ENCODE measurements at places on chromosomes 1 and 21. TPM values are rescaled to one million over a fixed set of nuclear protein-coding genes. Genes with fewer than 3 reads are reported as not detected.

OR10J1 gene
- total RNA-seq = not detected

LEMD1 gene
- 2.4 TPM for total RNA-seq

TFAP2E gene
- under 0.01 TPM for total RNA-seq

SKI gene
- 15.5 TPM for total RNA-seq

DNA sequence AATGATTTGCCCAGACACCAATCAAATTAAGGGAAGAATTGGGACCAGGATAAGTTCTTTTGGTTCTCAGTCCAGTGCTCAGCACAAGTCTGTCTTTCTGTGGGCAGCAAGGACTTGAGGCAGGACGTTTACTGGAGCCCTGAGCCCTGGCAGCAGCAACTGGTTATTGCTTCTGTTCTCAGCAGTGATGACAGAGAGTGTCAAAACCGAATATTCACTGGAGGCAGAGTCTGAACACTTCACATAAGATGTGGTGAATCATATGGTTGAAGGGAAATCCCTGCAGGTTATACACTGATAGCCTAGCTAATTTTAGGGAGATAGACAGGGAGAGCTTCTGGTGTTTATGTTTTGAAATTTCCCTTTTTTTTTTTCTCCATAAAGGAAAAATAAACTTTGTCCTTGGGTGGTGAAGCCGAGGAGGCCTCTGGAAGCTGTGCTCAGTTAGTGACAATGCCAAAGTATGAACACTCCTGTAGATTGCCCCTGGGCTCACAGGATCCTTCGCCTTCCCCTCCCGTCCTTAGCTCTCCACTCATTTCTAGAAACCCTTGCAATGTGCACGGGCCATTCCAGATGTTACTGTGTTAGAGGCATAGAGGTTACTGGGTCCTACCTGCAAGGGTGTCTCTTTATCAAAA is 26.3 kb upstream of the TSPAN2 start:
- DNase-seq = no peak

GRCh38 chr1:1677718-1678580 is 14.6 kb downstream of the SLC35E2B start:
- DNase-seq = no peak

Data from frontal cortex (tissue), 4 donors.